ENCODE measurements at places on chromosomes 4 and X. TPM values are rescaled to one million over a fixed set of nuclear protein-coding genes. Genes with fewer than 3 reads are reported as not detected.

- DNase-seq: peak; percentile 18
These were observed 9.3 kb upstream of the TBC1D14 start for GRCh38 chr4:6900181-6900812.

DNA sequence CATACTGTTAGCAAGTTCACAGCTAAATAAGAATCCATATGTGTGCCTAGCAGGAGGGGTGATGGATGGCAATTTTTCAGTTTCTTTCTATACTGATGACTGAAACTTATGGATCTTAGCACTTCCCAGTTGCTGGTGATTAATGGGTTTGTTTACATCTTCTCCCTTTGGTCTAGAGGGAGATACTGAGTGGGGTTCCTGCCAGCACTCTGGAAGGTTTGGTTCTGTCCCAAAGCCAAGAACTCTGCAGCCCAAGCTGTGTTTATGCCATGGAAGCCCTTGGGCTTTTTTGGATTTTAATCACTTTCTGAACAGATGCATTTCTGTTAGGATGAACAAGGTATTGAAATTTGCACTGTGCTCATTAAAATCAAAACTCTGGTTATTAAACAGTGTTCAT is 43.5 kb downstream of the DDIT4L start:
- no peak for DNase-seq

GRCh38 chr4:168511780-168512489 is 15.1 kb downstream of the PALLD start:
- DNase-seq: peak; percentile 84

- DNase-seq: no peak
These were observed 17.2 kb upstream of the RTL9 start for GRCh38 chrX:110341189-110342035.

DNA sequence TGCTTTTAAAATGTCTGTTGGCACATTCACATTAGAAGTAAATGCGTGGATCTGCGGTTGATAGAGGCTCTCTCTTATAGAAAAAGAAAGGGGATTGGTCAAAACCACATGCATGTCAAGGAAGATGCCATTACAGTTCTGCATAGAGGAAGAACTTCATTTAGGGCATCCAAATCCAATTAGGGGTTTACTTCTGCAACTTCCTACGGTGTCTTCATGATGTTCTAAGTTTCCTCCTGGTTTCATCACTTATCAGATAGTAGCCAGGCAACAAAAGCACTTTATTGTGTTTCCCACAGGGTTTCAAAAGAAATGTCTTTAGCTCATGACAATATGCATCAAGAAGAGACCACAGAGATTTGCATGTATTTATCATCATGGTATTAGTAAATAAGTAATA is 136.0 kb upstream of the HPGD start:
- DNase-seq: no peak

DNA sequence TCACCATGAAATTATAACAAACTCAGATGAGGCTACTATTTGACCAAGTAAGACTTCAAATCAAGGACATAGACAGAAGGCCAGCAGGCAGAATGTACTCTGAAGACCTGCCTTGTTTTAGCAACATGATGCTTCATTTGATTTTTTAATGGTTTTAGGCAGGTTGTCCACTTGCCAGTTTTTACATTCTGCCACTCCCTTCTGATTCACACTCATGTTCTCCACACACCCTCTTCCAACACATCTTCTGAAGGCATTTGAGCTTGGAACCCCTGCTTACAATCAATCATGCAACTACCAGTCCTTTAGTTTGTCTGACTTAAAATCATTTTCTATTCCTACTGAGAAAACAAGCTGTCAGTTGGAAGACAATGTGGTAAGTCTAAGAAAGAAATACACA is 114.9 kb upstream of the SMIM31 start:
- no peak for DNase-seq

DNA sequence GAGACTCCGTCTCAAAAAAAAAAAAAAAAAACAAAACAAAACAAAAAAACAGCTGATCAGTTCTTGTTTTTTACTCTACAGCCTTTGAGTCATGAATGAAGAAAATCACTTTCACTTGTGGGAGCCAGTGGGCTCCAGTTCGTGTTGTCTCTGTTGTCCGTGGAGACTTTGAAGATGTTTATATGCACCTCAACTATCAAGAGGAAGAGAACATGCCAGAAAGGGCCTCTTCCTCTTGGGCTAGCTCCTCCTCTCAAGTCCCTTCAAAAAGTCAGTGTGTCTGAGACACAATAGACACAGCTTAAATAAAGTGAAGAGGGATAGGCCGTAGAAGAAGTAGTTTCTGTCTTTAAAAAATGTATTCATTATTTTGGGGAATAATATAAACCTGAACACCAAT is 182.7 kb downstream of the KDR start:
- DNase-seq: peak; percentile 45

- DNase-seq: peak; percentile 36
These were observed 46.6 kb downstream of the CD40LG start for GRCh38 chrX:136694431-136695087.

The TREX2 gene
- total RNA-seq: 0.91 TPM

The H2BW2 gene
- total RNA-seq: not detected

All from activated CD4-positive, alpha-beta T cell treated with anti-CD3 and anti-CD28 coated beads for 36 hours (primary cell).